ENCODE measurements at places on chromosomes 16 and 17.
A peak's percentile ranks its signal among the peaks of the same experiment; 100 is the strongest.

DNA sequence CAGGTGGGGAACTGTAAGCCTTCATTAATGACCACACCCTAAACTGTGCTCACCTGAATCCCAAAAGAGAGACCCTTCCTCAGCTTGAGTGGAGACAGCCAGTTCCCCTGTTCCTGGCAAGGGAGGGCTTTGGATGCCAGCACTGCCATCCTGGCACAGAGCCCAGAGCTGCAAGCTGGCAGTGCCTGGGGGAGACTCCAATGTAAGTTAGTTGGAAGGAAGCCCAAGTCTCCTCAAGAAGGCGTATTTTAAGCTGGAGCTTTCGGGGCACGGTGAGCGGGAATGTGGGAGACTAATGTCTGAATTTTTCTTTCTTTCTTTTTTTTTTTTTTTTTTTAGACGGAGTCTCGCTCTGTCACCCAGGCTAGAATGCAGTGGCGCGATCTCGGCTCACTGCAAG lies 4.7 kb downstream of the CDC42EP4 start:
- DNase-seq = no peak

- DNase-seq = no peak
Measured at GRCh38 chr16:85978291-85978775, 79.4 kb downstream of the IRF8 start.

DNA sequence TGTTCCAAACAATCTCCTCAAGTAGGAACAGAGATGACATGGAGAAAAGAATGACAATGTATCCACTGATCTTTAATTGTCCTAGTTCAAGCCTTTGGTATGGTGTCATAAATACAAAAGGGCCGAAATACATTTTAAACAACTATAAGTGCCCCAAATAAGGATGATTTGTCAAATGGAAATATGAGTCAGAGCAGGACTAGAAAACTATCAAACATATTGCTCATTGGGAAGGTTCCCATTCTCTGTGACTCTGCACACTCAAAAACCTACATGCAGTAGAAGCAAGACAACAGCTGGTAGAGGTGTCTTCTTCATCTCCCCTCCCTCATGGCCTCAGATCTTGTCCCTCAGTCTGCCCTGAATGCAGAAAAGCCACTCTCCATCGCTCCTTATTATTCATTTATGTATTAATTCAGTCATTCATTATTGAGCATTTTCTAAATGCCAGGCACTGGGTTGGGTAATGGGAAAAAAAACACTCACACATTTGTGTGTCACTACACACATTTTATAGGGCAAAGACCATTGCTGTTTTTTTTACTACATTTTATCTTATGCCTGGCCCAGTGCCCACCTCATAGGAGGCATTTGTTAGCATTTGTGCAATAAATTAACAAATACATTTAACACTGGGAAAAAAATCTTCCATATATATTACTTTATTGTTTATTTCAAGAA lies 10.1 kb downstream of the CA10 start:
- no peak for DNase-seq

GRCh38 chr16:2008631-2009163 lies 924 bp downstream of the ZNF598 start:
- DNase-seq = no peak

DNA sequence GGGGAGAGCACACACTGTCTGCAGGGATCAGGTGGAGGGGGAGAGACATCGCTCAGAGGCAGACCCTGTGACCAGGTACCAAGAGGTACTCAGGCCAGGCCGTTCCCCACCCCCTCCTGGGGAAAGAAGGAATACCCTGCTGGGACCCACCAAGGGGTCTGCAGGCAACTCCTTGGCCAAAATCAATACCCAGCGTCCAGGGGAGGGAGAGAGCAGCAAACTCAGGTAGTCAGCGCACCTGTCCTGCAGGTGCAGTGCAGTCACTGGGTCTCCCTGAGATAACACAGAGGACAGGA lies 57.5 kb upstream of the DOC2B start:
- no peak for DNase-seq

- DNase-seq = peak; percentile 69
Measured at GRCh38 chr16:65313936-65314626, 192.2 kb upstream of the CDH11 start.

Measured in fibroblast of skin of back (primary cell).